ENCODE measurements at places on chromosomes 16 and 17.

DNA sequence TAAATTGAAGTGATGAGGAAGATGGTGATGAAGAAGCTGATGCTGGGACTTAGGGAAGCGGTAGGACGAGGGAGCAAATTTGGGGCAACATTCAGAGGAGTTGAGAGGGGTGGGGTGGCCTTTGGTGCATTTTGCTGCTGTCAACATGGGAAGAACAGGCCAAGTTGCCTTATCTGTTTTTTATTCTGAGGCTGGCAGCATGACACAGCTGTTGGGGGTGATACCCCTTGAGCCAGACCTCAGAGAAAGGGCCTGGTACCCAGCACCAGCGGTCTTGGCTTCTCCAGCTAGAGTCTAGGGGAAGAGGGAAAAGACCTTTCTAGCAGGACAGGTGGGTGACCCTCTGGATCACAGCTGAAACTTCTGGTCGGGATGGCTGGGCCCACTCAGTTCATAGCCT, 4.6 kb downstream of the IGFBP4 start:
- DNase-seq = no peak

- DNase-seq = no peak
Observed at GRCh38 chr17:43416998-43417890, 18.5 kb downstream of the ARL4D start.

GRCh38 chr17:16283705-16284104, 66.7 kb downstream of the PIGL start:
- DNase-seq = no peak

- DNase-seq = no peak
Observed at GRCh38 chr17:76922084-76922483, 53.9 kb downstream of the MGAT5B start.

- no peak for DNase-seq
Observed at GRCh38 chr16:49529411-49530045, 155.9 kb downstream of the C16orf78 start.

DNA sequence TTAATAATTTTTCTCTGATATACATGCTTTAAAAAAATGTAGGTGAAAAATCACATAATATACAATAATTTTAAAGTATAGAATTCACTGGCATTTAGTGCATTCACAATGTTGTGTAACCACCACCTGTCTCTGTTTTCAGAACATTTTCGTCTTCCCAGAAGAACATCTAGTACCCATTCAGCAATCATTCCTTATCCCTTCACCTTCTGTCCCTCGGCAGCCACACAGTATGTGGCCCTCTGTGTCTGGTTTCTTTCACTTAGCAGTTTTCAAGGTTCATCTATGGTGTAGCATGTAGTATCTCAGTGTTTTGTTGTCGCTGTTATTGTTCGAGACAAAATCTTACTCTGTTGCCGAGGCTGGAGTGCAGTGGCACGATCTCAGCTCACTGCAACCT, 33.6 kb downstream of the PRPSAP2 start:
- no peak for DNase-seq

DNA sequence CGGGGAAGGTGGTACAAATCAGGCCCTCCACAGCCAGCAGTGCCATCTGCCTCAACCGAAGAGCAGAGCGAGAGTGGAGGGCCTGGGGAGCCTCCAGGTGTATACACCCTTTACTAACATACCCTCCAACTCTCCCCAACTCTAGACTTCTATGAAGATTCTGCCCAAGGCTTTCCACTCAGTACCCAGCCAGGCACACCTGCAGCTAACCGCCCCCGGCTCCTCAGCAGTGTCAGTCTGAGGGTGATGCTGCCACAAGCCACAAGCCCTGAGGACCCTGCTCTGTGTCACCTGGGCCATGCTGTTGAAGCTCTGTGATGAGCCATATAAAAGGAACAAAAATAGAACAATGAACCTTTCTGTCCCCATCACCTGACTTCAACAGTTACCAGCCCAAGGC, 3.8 kb downstream of the CENPV start:
- DNase-seq = no peak

GRCh38 chr16:56789360-56789759, 59.4 kb downstream of the NUP93 start:
- no peak for DNase-seq

- peak; percentile 37 for DNase-seq
Observed at GRCh38 chr17:48148854-48149786, 41.6 kb downstream of the SNX11 start.

GRCh38 chr17:60445144-60445543, 22.9 kb downstream of the CHCT1 start:
- DNase-seq = no peak

GRCh38 chr16:73427164-73427563, 379.2 kb upstream of the ZFHX3 start:
- no peak for DNase-seq

GRCh38 chr17:30495586-30495985, 18.4 kb downstream of the GOSR1 start:
- no peak for DNase-seq

GRCh38 chr16:84606081-84606875, 11.6 kb downstream of the COTL1 start:
- DNase-seq = no peak

GRCh38 chr16:10558305-10558704, 22.1 kb downstream of the EMP2 start:
- no peak for DNase-seq

- DNase-seq = no peak
Observed at GRCh38 chr17:27345141-27345904, 51.4 kb downstream of the WSB1 start.

- no peak for DNase-seq
Observed at GRCh38 chr16:89193576-89194293, 6.6 kb downstream of the SLC22A31 start.

DNA sequence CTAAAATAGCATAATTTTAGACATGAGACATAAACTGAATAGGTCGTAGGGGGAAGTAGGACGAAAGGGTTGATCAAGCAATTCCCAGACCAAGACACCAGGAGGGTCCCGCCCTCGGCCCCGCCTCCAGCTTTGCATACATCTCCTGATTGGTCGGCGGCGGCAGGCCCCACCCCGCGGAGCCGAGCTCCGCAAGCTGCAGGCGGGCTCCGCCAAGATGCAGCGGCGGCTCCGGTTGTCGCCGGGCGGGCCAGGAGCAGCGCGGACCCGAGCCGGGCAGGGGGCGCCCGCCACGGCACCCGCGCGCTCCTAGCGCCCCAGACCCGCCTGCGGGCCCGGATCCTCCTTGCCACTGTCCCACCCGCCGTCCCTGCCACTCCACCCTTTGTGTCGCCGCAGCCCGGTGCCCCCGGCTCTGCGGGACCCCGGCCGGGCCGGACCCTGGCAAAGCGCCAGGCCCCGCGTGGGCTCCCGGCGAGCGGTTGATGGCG, at the start of gene CDR2L:
Gene CDR2L, plus strand, starts transcription at position 215 of the 491 bp plus-strand sequence. CDS start 412 bp downstream, outside the sequence.
- peak; percentile 45 for DNase-seq

GRCh38 chr16:22663389-22664064, 150.4 kb upstream of the HS3ST2 start:
- DNase-seq = no peak

GRCh38 chr17:17725011-17725751, 43.9 kb downstream of the RAI1 start:
- no peak for DNase-seq

DNA sequence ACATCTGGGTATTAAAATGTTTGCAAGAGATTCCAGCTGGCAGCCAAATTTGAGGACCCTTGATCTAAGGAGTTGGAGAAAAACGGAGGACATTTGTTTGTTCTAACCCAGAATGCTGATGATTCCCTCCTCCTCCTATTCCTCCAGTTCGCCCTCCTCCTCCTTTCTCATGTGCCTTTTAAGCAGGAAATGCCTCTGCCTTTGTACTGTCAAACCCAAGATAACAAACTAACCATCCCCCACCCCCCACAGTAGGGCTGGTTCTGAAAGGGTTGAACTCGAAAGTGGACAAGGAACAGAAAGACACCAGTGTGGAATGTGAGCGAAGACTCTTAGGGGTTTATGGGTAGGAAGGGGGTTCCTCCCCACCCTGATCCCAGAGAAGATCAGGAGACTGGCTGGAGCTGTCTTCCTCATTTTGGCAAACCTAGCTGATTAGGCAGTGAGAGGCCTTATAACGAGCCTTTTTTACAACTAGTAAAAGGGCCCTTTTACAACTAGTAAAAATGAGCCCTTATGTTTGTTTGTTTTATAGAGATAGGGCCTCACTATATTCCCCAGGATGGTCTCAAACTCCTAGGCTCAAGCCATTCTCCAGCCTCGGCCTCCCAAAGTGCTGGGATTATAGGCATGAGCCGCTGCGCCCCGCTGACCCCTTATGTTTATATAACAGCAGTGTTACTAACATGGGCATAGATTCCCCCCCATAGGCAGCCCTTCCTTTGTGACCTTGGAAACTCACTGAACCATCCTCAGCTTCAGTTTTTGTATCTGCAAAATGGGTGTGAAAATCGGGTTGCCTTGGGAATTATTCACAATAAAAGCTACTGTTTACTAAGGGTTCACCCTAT, 975 bp downstream of the CHD9 start:
- no peak for DNase-seq

GRCh38 chr17:55859301-55859795, 108.5 kb downstream of the PCTP start:
- DNase-seq = no peak

GRCh38 chr17:41396996-41397660, at the start of gene KRT31:
KRT31 (minus strand) TSS chr17:41397608; CDS start chr17:41397539, 69 bp downstream.
- no peak for DNase-seq

DNA sequence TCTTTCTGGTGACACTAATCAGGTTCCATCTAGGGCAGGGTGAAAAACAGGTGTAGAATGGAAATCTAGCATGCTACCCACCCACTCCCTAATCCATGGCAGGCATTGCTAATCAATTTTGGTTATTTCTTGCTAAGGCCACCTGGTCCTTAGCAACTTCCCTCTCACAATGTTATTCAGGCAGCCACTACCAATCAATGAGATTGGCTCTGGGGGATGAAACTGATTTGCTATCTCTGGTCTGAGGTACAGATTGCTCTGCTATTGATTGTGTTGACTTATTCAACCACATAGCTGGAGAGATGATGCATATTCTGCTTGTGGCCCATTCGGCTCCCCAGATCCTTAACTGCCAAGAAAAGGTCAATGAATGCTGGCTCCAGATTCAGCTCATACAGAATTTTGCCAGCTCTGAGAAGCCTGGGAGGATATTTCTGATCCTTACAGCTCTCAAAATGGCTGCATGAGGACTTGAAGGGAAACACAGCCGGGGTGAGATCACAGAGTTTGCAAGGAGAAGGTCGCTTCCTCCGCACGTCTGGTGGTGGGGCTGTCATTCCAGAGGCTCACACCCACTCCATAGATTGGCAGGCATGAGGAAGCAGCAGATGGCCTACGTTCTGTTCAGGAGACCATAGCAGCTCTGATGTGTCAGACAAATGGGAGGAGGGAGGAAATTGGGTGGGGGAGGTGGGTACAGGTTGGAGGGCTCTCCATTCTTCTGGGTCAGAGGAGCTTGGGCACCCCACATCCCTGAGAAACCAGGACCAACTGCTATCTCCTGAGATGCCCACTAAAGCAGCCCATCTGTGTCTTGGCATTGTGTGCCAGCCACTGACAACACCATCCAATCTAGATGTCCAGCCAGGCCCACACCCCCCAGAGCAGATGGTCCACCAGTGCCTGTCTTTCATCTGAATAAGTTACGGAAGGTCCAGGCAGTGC, 22.3 kb downstream of the SEZ6 start:
- DNase-seq = no peak

DNA sequence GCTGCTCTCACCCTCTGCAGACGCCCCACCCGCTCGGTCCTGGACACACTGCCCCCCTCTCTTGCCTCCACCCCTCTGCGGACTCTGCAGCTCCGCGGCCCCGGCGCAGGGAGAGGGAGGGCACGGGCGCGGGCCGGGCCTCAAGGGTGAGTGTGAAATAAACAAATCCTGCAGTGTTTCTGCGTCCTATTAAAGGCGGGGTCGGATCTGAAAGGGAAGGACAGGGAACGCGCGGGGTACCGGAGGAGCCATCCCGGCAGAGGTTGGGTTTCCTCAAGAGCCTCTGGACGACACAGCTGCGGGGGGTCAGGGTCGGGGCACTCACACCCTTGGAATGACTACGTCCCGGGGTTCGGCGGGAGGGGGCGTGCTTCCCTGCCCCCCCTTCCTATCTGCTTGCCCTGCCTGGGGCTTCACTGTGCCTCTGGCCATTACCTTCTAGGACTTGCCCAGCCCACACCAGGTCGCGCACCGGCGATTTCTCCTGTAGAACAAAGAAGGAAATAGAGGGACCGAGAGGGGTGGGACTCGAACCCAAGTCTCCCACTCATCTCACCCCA, 466 bp upstream of the HSF4 start:
- no peak for DNase-seq

DNA sequence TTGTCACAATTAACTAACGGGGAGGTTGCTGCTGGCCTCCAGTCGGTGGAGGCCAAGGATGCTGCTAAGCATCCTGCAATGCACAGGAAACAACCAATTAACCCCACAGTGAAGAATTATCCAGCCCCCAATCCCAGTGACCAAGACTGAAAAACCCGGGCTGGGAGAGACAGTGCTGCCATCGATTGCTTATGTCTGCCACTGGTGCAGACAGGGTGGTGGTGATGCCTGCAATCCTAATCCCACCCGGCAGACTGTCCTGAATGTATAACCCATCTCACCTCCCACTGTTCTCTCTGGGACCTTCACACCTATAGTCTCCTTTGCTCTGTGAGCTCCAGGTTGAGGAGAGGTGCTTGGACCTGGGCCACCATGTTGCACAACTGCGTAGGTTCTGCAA, 42.3 kb upstream of the KLHDC4 start:
- DNase-seq = no peak

- no peak for DNase-seq
Observed at GRCh38 chr16:50059669-50060068, 6.1 kb upstream of the HEATR3 start.
